ENCODE measurements at places on chromosomes 6 and 20.

- no peak for DNase-seq
Measured at GRCh38 chr6:20706939-20707485, 172.8 kb downstream of the CDKAL1 start.

DNA sequence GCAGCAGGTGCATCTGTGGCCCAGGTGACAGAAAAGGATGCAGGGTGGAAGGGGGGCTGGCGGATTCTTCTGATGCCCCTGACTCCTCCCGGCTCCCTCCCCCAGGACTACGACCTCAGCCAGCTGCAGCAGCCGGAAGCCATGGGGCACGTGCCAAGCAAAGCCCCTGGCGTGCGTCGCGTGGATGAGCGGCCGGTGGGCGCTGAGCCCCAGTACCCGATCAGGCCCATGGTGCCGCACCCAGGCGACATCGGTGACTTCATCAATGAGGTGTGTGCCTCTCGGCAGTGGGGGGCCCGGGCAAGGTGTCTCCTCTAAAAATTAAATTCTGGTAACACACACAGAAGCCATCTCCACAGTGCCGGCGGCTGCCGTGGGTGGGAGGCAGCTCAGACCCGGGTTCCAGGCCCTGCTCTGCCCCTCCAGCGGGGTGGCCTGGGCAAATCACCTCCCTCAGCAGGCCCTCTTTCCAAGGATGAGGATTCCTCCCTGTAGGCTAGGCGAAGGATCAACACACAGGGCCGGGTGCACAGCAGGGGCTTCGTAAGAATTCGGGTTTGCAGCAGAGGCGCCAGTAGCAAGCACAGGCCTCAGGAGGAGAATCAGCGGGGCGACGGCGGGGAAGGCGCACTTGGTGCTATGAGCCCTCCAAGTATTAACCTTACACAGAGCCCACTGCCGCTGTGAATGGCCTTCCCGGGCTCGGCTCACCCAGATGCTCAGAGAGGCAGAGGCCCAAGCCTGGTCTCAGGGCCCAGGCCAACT is 131.5 kb downstream of the TAF4 start:
- DNase-seq, result no peak

DNA sequence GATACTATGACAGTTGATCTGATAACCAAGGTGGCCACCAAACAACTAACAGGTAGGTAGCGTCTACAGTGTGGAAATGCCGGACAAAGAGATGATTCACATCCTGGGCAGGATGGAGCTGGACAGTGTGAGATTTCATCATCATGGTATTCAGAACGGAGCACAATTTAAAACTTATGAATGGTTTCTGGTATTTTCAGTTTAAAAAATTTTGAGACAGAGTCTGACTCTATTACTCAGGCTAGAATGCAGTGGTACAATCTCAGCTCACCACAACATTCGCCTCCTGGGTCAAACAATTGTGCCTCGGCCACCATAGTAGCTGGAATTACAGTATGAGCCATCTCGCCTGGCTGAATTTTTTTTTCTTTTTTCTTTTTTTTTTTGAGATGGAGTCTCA is 43.8 kb downstream of the CEP57L1 start:
- no peak for DNase-seq

DNA sequence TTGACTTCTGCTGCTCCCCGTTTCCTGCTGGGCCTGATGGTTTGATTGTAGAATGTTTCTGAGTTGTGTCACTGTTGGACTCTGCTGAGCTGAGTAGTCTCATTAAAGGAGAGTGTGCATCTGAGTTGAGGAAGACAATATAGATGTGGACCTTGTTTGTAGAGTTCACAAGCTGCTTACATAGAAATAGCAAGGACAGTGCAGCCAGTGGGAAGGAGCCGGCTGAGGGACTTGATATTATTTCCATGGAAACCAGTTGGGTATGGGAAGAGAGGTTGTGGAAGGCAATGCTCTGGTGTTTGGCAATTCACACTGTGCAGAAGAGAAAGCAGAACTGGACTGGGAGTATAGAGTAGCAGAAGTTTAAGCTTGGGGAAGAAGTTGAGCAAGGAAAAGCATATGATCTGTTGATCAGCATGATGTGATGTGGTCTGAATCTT is 14.8 kb downstream of the IGF2R start:
- no peak for DNase-seq

- DNase-seq, result no peak
Measured at GRCh38 chr20:36408219-36408618, 102.1 kb downstream of the DLGAP4 start.

DNA sequence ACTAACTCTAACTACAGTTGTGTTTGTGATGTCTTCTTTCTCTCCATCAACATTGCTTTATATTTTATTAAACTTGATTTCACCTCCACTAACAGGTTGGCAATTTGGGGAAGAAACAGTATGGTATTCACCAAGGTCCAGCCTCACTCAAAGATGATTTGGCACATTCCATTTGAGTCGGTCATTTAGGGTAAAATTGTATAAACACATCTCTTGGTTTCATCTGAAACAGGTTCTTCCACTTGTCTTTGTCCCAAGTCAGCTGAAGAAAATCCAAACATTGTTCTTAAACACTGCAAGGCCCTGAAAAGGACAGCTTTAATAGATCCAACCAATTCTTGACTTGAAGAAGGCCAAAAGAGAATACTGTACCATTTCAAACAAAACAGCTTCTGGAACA is 104.9 kb upstream of the NT5E start:
- no peak for DNase-seq

DNA sequence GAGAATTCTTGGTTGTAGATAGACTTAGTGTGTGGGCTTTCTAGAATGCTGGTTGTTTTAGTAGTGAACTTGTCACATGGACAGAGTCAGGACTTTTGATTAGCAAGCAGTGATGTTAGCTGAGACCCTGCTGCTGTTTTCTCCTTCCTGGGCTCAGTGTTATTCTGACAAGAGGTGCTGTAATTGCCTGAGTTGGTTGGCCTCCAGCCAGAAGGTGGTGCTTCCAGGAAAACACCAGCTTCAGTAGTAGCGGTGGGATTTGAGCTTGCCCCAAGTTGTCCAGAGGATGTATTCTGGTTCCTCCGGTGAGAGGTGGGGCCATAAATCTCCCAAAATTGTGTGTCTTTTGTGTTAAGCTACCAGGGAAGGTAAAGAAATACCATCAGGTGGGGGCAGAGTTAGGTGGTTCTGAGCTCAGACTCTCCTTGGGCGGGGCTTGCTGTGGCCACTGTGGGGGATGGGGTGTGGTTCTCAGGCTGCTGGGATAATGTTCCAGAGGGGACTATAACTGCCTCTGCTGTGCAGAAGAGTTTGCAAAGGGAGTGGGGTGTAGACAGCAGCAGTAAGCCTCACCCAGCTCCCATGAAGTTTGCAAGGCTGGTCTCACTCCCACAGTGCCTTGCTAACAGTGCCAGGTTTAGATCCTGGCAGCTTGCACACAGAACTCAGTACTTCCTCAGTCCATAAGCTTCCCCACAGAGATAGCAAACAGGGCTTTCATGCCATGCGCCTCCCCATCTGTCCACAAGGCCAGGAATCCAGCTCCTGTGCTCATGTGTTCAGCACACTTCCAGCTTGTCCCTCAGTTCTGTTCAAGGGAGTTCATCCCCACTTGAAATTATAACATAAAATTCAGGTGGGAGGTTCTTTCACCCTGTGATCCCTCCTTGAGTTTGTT is 278.4 kb upstream of the PTCHD4 start:
- DNase-seq, result no peak

DNA sequence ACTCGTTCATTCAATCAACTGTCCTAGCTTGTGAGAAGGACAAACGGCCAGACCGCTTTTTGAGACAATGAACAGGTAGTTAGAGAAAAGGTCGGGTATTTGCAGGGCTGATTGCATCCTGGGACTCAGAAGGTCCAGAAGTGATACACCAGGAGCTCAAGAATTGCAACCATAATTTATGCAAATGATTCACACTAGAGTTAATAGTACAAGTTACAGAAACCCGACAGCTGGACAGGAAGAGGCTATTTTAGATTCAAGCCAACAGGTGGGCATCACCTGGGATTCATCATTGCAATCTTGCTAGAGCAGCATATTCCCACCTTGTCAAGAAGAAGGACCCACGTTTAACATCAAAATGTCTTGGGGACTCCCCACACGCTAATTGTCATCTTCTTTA is 83.5 kb downstream of the TNFAIP3 start:
- no peak for DNase-seq

DNA sequence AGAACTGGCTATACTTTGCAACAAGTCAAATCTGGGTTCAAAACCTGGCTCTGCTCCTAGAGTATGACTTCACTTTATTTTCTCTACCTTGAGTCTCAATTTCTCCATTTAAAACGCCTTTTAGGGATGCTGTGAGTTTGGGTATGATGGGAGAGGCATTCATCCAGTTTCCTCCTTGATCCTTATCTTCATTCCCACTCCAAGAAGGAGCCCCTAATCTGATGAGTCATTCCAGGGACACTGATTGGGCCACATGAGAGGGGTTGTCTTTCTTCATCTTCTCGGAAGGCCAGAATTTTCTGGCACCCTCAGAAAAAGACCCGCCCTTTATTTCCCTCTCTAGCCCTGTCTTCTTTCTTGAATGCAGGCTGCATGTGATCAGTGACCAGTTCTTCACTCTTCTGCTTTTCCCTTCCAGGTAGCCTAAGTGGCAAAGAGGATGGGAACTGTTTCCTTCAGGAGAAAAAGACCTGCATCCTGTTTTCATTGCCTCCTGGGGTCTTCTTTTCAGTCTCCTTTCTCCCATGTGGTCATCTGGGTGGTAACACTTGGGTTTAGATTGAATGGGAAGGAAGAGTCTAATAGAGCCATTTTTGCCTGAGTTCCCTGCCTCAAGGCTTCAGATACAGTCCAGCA is 32.1 kb upstream of the PNRC1 start:
- DNase-seq, result no peak

DNA sequence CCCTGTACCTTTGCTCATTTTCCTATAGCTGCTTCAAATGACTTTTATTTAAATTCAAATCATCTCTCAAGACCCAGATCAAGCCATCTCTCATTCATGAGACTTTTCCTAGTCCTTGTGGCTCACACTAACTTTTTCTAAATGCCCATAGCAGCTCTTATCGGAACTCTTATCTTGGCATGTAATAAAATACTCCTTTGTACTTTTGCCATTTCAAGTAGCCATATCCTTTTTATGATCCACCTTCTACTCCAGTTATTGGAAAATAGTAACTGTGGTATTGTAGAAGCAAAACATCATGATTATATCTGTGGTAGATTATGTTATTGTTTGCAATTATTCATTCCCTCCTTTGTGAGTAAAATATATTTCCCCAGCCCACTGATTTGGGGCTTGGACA is 37.6 kb upstream of the FILIP1 start:
- DNase-seq, result no peak

GRCh38 chr20:55469074-55469473 is 536.2 kb downstream of the CBLN4 start:
- DNase-seq, result no peak

DNA sequence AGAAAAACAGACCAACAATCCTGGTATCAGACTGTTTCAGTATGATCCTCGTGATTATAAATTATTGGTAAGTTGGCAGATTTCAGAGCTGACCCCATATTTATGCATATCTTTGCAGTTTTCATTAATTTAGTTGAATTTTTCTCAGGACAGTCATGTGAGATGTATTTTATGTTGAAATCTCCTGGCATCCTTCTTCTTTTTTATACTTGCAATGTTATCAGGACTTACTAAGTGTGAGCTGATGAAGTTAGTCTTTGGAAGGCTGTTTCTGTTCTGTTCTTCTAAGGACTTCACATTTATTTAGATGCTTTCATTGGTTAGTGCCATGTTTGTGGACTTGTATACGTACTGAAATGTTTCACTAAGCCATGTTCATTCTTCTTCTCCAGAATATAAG is 17.2 kb downstream of the SMPDL3A start:
- DNase-seq, result no peak

DNA sequence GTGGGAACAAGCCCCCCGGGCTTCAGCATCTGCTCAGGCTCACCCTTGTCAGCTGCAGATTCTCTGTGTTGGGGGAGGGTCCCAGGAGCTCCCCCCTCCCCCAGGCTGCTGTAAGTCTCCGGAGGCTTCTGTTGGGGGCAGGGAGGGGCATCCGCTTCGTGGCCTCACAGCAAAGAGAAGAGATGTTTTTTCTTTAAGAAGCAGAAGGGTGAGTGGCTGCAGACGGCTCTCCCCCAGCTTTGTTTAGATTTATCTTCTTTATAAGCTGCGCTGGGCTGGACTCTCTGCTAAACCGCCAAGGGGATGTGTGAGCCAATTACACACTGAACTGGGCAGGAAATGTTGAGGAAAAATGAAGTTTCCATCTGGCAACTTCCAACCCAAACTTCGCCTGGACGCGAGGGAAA is 48.7 kb upstream of the GATA5 start:
- no peak for DNase-seq
